AG10803 (cell line): ENCODE measurements at places on chromosomes 6 and 20.

- no peak for DNase-seq
Measured at GRCh38 chr6:147633191-147633590, 124.7 kb downstream of the SAMD5 start.

- DNase-seq = no peak
Measured at GRCh38 chr6:15911753-15912504, 217.0 kb upstream of the MYLIP start.

DNA sequence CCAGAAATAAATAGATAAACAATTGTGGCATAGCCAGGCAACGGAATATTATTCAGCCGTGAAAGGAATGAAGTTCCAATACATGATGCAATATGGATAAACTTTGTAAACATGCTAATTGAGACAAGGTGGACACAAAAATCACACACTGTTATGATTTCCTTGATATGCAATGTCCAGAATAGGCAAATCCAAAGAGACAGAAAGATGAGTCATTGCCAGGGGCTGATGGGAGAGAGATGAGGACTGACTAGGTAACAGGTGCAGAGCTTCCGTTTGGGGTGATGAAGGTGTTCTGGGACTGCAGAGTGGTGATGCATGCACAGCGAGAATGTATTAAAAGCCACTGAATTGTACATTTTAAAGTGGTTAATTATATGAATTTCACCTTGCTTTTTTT, 31.1 kb upstream of the SPO11 start:
- no peak for DNase-seq

DNA sequence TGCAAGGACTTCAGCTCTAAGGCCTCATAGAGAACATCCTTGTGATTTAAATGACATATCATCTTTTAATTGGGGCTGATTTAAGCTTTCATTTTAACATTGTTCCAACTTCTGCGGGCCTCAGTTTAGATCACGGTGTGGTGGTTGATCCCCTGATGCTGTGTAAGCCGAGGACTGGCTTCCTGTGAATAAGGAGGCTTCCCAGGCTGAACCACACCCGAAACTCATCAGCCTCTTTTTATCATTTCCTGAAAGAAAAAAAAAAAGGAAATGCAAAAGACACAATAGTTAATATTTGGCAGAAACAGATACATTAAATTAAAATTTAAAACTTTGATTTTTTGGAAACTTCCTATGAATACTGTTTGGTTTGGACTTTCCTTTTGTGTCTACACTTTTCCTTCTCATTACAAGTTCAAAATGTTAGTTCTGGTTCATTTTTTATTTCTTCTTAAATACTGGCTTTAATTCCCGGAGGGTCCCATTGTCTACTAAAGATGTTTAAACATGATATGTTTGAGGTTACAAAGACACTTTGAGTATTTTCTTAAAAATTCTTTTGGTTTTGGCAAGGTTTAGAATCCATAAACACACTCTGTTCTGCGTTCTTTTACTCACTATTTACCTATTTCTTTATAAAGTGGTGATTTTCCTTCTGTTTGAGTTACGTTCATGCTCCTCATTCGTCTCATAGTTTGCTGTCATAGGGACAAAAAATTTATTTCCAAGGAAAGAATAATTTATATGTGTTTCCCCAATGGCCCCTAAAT, 230.0 kb upstream of the SULF2 start:
- DNase-seq = peak; percentile 80

GRCh38 chr6:10215326-10216110, 199.4 kb downstream of the TFAP2A start:
- DNase-seq = no peak

- DNase-seq = no peak
Measured at GRCh38 chr6:139308286-139308916, 16.6 kb upstream of the TXLNB start.

- DNase-seq = peak; percentile 36
Measured at GRCh38 chr20:18272451-18272850, 15.9 kb upstream of the ZNF133 start.

- DNase-seq = no peak
Measured at GRCh38 chr6:139173172-139173571, 38.3 kb downstream of the HECA start.

GRCh38 chr6:75762063-75762462, 13.0 kb downstream of the MYO6 start:
- no peak for DNase-seq

- no peak for DNase-seq
Measured at GRCh38 chr20:11726026-11726425, 191.7 kb upstream of the BTBD3 start.

- DNase-seq = no peak
Measured at GRCh38 chr20:5674176-5674660, 76.0 kb upstream of the SHLD1 start.

GRCh38 chr6:38184585-38185080, 365.1 kb downstream of the ZFAND3 start:
- no peak for DNase-seq

DNA sequence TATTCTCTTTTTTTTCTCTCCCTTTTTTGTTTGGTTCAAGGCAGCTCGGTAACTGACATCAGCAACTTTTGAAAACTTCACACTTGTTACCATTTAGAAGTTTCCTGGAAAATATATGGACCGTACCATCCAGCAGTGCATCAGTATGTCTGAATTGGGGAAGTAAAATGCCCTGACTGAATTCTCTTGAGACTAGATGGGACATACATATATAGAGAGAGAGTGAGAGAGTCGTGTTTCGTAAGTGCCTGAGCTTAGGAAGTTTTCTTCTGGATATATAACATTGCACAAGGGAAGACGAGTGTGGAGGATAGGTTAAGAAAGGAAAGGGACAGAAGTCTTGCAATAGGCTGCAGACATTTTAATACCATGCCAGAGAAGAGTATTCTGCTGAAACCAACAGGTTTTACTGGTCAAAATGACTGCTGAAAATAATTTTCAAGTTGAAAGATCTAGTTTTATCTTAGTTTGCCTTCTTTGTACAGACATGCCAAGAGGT, 10.6 kb downstream of the HEY2 start:
- no peak for DNase-seq

DNA sequence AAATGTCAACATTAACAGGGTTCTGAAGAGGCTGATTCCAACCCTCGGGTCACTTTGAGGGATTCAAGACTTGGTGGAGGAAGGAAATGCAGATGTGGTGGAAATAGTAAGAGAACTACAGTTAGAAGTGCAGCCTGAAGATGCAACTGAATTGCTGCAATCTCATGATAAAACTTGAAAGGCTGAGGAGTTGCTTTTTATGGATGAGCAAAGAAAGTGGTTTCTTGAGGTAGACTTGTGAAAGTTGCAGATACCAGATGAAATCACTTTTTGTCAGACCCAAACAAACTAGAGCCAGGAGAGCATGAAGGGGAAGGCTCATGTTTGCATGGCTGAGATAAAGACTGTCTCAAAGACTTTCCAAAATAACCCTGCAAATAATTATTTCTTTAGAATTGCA, 16.2 kb downstream of the ANKRD6 start:
- DNase-seq = no peak

- DNase-seq = peak; percentile 50
Measured at GRCh38 chr6:5998711-5999687, 7.7 kb downstream of the NRN1 start.

DNA sequence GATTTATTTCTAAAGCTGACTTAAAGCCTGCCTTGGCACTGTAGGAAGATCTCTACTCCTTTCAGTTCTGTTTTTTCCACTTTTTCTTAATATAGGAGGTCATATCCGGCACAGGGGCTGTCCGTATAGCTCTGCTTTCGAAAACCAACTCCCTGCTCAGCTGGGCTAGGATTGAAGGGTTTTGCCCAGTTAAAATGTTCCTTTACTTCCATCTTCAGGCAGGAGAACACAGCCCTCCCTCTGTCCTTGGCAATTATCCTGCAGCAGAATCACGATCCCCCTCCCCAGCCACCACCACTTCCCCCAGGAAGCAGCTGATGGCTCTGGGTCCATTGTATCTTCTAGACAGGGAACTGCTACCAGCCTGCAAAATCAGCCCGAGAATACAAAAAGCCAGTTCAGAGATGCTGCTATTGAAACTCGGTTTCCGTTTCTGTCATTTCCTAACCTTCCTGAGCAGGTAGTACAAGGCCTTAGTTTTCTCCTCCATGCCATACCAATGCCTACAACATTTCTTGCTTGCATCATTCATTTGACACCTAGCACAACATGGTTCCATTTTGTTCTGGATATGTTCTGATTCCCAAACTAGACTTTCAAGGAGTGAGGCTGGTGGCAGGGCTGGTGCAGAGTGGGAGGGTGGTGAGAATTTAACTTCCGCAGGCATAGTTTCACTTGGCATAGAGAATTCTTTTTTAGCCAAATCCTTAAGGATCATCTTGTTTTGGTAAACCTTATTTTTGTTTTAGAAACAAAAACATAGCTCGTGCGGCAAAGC, 53.9 kb downstream of the FAM50B start:
- no peak for DNase-seq

GRCh38 chr6:43203029-43203717, 21.2 kb downstream of the CUL9 start:
- DNase-seq = no peak

GRCh38 chr6:150722614-150723344, 123.1 kb downstream of the PLEKHG1 start:
- DNase-seq = no peak

GRCh38 chr6:109891924-109892323, 86.2 kb upstream of the GPR6 start:
- no peak for DNase-seq

DNA sequence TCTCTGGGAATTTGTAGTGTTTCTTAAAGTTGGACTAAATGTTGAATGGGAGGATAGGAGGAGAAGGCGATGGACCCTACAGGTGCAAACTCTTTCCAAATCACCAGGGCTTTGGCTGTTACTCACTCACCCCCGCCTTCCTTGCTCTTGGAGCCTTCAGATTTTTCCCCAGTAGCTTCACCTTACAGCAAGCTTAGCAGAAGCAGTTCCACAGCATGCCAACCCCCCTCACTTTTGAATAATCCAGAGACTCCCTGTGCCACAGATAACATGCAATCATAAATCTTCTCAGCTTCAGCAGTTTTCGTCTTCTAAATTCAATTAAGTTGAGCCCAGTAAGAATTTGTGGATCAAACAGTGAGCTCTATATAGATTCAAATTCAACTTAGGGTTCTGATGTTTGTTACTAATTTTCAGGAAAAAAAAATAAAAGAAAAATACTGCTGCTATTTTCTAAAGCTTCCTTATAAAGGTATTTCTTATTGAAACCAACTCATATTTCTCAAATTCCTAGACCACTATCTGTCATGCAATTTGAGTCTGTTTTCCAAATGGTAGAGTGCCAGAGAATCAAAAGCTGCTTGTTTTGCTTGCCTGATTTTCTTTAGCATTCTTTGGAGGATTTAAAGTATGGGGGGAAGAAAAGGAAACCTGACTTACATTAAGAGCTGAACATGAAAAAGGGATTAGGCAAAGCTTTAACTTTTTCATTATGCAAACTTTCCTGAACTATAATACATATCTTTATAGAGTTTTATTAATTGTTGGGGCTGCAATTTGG, 166.4 kb downstream of the EYA4 start:
- no peak for DNase-seq

DNA sequence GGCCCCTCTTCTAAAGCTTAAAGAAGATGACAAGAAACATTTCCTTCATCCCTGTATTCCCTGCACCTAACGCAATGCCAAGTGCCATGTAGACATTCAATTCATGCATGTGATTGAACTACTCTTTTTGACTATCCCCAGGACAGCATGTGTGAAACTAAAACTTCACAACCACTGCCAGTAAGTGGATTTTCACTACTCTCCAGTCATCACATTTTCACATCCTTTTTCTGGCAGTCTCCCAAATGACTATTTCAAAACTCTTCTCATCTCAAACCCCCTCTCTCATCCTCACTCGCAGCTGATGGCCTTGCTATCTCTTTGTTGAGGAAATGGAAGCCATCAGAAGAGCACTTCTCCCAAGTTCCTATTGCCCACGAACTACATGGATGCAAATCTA, 122.6 kb downstream of the OPRM1 start:
- DNase-seq = no peak

DNA sequence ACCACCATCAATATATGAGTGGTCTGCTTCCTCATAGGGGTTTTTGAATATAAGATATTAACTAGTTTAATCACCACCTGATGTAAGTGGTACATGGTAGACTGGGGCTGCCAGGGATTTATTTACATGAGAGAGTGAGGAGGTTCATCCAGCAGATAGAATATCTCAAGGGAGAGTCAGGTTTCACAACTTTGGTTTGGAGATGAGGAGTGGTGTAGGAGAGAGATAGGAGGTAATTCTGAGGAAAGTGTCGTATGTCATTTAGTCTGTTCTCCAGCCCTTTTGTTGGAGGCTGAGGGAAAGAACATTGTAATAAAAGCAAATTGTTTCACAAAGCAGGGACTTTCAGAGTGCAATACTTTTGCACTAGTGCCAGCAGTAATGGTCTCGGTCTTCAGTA, 16.8 kb downstream of the L3MBTL3 start:
- DNase-seq = no peak

- DNase-seq = peak; percentile 69
Measured at GRCh38 chr6:114108119-114109002, 137.4 kb upstream of the HDAC2 start.

DNA sequence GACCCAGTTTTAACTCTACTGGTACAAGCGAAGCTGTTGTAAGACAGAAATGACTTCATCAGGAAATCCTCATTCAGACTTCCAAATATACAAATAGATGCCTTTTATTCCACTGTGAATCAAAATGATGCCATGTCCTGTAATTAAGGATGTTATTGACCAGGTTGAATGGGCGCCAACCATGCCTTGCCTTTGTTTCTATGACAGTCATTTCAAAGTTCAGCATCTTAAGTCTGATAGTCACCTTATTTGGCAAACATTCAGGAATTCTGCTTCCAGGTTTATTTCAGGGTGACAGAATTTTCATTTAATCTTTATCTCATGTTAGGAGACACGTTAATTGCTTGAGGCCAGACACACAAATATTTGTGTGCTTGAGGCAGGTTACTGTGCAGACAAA, 592.8 kb upstream of the JAG1 start:
- DNase-seq = no peak

DNA sequence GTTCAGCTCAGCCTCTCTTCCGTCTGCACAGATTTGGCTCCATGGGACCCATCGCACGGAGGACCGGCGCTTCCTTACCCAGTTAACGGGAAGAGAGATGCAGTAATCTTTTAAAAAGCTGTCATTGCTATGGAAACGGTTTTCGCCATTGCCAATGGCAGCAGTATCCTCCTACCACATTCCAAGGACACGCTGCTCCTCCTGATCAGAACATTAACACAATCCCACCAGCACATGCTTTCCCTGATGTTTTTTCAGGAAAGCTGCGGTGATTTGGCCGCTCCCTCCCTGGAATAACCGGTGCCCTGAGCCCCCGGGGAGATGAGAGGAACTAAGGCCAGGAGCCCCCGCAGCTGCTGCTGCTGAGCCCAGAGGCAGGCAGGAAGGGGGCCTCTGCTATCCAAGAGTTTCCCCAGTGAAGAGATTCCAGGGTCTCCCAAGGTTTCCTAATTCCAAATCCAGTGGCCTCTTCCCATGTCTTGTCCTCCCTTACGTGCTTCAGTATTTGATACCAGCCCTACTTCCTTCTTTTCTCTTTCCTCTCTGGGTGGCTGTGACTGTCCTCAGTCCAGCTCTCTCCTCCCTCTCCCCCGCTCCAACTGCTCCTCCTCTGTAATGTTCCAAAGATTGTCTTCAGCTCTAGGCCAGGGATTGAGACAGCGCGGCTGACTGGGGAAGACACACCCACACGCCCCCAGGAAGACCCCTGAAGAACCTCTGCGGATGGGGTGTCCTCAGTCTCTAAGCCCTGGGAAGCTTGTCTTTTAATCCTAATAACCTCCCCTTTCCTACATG, 2.6 kb downstream of the BNIP5 start:
- DNase-seq = peak; percentile 21
